Tongue (tissue), 3 donors: ENCODE measurements at places on chromosomes 7 and 10.

DNA sequence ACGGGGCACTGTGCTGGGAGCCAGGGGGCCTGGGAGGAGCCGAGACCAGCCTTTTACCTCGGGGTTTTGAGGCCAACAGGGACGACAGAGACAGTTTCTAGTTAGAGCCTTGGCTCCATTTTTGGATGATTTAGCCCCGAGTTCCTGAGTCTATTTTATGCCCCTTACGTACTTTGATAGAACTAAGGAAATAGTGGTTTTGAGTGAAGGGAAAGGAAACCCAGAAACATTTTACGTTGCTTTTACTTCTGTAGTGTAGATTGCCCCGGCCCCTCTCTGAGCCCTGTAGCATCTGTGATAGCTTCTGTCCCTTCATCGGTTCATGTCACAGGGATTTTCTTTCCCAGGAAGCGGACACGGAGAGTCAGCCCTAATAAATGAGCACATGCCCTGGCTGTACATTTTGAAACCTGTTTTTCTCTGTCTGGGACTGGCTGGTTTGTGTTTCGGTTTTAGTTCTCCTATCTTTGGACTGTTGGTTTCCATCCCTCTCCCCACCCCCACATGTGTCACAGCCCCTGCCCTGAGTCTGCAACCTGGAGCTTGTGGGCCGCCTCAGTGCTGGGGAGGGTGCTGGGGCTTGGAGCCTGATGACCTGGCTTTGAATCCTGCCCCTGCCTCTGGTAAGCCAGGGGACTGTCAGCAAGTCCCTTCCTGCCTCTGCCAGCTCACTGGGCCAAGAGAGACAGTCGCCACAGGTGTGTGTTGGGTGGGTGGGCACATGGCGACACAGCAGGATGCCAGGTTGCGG is 6.9 kb upstream of the ORAI2 start:
- no peak for DNase-seq

DNA sequence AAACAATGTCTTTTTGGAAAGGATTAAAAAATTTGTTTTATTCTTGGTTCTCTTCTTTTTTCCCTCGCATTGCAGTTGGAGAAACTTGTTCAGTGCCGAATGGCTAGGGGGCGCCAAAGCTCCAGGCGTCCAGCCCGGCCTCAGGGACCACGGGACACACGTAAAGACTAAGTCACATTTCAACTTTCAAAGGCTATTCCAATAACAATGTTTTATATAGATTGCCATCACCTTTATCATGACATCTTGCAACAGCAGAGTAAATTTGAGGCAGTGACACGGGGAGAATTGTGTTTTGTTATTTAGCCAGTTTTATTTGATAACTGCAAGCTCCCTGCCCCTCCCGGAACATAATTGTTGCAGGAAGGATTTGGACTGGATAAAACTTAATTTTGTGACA is 2.2 kb upstream of the IGFBP3 start:
- peak; percentile 90 for DNase-seq

GRCh38 chr10:93462371-93462770 is 19.8 kb downstream of the MYOF start:
- no peak for DNase-seq

GRCh38 chr7:2399848-2400587 is 3.4 kb upstream of the CHST12 start:
- peak; percentile 82 for DNase-seq

GRCh38 chr10:35705051-35705450 is 63.0 kb upstream of the FZD8 start:
- peak; percentile 37 for DNase-seq

GRCh38 chr7:140610204-140611165 is 30.1 kb downstream of the DENND2A start:
- DNase-seq, result no peak

DNA sequence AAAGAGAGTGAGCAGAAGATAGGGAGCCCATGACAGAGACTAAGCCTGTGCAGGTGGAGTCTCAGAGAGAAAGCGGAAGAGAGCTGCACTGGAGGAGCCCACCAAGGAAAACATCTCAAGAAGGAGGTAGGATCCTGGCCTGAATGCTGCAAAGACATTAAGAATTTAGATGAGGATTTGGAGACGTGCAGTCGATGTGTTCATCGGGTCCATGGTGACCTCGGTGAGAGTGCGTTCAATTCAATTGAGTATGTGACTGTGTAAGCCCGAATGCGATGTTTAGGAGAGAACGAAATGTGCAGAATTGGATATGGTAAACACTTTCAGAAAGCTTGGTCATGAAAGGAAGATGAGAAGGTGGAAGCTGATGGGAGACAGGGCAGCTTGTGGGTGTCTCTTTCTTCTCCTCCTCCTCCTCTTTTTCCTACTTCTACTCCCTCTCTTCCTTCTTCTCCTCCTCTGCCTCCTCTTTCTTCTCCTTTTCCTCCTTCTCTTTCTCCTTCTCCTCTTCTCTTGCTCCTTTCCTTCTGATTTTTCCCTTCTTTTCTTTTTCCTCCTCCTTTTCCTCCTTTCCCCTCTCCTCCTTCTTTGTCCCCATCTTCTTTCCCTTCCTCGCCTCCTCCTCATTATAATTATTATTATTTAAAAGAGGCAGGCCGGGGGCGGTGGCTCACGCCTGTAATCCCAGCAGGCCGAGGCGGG is 276.0 kb downstream of the RPS24 start:
- no peak for DNase-seq

- peak; percentile 93 for DNase-seq
These were observed 37.0 kb downstream of the FAM20C start for GRCh38 chr7:229184-229964.

DNA sequence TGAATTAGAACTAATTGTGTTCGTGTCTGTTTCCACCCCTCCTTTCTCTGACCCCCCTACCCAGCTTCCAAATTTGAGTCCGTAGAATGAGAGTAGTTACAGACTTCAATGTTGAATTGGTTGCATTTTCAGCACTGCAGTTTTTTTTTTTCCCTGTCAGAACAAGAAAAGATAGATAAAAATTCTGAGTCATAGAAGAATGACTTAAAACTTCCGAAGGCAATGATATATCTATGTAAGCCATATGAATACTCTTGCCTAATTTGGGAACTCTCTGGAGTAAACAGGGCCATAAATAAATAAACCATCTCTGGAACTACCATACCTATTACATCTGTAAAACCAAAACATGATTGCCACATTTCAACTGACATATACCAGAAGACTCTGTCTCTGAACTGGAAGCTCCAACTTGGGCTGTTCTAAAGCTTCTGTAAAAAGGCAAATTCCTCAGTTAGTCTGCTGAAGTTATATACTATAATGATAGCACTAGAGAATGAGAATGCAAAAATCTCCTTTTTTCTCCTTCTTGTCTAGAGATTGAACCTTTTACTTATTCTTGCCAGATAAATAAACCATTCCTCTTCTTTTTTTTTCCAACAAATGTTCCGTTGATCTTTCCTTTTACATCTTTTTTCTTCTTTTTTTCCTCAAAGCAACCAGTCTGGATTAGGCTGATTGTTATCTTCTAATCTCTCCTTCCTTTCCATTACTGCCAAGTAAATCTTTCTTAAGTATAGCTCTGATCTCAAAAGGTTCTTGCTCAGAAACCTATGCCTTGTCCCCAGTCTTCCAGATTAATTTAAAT is 23.5 kb downstream of the VCL start:
- DNase-seq, result no peak

DNA sequence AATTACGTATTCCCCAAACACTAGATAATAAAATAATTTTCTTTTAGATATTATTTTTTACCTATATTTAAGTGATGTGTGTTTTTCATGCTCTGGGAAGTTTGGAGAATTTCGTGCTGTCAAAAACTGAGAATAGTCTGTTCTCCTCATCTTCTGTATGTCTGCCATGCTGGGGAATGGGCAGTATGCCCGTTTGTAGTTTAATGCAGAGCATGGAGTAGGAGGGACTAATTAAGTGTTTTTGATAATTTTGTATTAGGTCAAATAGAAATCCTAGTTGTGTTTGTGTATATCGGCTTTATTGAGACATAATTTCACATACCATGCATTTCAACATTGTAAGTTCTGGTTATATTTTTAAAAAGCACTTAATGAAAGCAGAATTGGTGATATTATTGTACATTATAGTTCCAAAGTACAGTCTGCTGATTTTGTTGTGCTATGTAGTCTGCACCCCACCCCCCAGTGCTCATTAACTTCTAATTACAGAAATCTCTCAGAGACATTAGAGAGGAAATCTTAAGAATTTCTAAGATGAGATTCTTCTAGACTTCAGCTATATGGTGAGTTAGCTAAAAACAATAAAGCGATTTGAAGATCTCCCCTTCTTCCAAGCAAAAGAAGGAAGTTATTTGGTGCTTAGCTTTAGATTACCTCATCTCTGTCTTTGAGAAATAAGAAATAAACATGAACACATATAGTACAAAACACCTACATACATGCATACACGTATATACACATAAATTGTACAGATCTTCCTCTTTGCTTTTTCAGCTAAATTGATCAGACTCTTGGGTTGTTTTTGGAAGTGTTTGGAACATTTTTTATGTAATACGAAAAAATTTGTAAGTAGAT is 22.2 kb downstream of the ZRANB1 start:
- no peak for DNase-seq

DNA sequence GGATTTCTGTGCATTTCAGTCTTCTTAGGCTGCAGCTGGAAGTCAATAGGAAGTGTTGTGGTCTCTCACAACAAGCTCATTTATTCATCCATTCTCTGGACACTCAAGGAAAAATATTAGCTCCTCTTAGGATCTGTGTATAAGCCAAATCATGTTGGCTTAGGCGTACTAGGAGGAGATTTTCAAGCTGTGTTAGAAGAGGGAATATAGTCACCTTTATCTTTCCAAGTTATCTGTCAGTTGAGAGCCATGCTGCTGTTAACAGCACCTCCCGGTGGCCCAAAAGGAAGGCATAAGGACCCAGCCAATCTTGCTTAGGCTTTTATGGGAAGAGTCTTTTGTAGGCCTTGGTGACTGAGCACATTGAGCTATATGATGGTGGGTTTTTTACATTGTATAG is 220.0 kb downstream of the LRMDA start:
- DNase-seq, result no peak

- no peak for DNase-seq
These were observed 226.5 kb downstream of the INHBA start for GRCh38 chr7:41476460-41476803.

- no peak for DNase-seq
These were observed 118.0 kb downstream of the PLPP4 start for GRCh38 chr10:120574981-120575380.
